ENCODE measurements at places on chromosomes 4 and X. TPM values are rescaled to one million over a fixed set of nuclear protein-coding genes. Genes with fewer than 3 reads are reported as not detected.

ASB12 gene
- total RNA-seq: 2.7 TPM

PDGFRA gene
- 29.8 TPM for total RNA-seq

DNA sequence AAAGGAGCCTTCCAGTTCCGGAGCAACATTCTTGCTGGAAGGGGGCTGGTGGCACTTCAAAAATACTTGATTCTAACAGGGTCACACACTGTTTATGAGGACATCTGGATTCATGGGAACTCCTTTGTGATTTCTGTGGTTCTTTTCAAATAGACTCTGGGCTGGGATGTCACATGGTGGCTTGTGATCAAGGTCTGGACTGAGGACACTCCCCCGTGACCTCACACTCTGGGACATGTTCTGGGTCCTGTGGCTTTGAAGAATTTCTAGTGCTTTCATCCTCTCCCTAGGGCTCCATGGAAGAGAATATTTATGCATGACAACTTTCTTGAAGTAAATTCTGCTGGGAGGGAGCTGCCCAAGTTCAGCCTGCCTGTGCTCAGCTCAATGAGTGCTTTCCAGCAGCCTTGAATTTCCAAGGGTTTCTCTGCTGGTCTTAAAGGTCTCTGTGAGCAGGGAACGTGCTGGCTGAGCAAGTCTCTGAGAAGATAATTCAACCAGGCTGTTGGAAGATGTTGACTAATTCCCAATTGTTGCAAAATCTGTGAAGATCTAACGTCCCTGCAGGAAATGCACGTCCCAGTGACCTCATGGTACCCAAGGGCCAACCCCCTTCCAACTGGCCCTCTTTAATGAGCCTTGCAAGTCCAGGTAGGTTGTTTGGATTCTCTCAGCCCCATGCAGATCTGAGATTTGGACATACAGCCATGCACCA is 36.3 kb downstream of the GPR143 start:
- no peak for DNase-seq

- DNase-seq: no peak
Observed at GRCh38 chrX:52217494-52218160, 32.9 kb downstream of the MAGED4 start.

ESX1 gene
- total RNA-seq: not detected

GRCh38 chrX:39982948-39983347 is 114.8 kb downstream of the BCOR start:
- no peak for DNase-seq

DNA sequence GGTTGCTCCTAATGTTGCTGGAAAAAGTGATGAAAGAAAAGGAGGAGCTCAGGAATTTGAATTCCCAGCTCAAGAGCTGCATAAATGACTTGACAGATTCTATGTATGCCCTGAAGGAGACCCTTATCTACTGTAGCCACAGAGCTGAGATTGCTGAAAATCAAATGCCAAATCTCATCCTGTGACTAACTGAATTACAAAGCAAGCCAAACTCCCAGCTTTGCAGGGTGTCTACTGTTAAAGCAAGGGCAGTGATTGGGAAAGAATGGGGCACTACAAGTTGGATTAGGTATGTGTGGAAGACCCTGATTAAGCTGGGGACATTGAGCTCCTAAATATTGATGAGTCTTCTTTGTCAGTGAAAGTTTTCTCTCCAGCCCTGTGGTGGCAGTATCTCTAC is 20.8 kb upstream of the SMIM9 start:
- no peak for DNase-seq

DNA sequence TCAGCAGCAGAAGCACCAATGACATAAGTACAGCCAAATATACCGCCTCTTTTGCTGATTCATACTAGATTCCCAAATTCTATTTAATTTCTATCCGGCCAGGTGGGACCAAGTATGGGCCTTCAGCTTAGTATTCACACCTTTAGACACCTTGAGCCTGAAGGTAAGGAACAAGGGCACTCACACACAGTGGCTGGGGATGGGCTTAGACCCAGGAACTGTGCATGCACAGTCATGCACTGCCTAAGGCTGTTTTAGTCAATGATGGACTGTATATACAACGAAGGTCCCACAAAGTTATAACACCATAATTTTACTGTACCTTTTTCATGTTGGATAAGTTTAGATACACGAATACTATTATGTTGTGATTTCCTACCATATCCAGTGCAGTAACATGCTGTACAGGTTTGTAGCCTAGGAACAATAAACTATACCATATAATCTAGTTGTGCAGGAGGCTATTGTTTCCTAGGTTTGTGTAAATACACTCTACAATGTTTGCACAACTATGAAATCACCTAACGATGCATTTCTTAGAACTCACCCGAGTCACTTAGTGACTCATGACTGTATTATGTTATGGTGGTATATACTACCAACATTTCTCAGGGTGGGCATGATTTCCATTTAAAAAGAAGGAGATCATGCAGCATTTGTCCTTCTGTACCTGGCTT is 9.7 kb upstream of the CLNK start:
- DNase-seq: no peak

- DNase-seq: no peak
Observed at GRCh38 chrX:57674861-57675260, 5.2 kb downstream of the NLRP2B start.

- no peak for DNase-seq
Observed at GRCh38 chr4:113785781-113786180, 24.2 kb upstream of the CAMK2D start.

KLHL13 gene
- 5.7 TPM for total RNA-seq

- DNase-seq: no peak
Observed at GRCh38 chr4:36140421-36140820, 103.9 kb downstream of the ARAP2 start.
